ENCODE measurements at places on chromosomes 12 and 14.

- no peak for DNase-seq
These were observed 480 bp downstream of the PTPN6 start for GRCh38 chr12:6951551-6952120.

GRCh38 chr12:124442772-124443445 is 124.5 kb downstream of the NCOR2 start:
- no peak for DNase-seq

GRCh38 chr14:57848786-57849185 is 17.1 kb downstream of the SLC35F4 start:
- no peak for DNase-seq

DNA sequence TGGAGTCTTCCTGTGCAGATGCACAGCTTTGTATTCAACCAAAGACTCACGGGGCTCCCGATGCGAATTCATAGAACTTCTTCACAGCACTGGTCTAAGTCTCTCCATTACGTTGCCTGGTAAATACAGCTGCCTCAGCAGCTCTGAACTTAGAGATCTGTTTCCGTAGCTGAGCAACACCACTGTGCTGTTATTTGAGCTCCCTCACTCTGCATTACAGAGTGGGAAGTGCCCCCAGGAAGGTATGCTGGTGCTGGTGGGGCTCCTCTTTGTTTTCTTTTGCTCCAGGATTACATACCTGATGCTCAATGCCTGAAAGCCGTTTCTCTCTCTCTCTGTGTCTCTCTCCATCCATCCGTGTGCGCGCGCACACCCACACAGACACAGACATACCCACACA is 227.5 kb upstream of the RMST start:
- no peak for DNase-seq

DNA sequence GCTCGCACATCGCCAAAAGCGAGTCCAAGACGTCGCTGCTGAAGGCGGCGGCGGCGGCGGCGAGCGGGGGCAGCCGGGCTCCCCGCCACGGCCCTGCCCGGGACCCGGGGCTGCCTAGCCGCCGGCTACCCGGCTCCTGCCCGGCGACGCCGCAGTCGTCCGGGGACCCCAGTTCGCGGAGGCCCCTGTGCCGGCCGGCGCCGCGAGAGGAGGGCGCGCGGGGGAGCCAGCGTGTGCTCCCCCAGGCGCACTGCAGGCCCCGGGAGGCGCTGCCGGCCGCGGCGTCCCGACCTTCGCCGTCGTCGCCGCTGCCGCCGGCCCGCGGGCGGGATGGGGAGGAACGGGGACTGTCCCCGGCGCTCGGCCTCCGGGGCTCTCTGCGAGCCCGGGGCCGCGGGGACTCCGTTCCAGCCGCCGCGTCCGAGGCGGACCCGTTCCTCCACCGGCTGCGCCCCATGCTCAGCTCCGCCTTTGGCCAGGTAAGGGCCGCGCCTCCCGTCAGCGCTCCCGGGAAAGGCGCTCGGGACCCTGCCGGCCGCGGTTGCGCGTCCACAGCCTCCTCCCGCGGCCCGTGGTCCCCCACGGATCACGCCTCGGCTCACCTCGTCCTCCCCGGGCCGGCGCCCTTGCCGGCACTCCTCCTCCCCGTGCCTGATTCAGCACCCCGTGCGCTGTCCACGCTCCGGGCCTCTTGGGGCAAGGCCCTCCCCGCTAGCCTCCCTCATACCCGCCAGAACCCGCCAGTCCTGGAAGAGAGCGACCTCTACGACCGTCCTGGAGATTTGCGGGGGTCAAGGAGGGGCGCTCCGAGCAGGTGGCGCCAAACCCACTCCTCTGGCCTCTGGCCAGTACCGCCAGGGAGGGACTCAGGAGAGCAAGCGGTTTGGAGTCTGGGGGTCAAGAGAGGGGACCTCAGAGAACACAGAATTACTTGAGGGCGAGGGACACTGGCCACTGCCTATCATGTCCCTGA is 721 bp downstream of the CABP1 start:
- peak; percentile 20 for DNase-seq

- DNase-seq = no peak
These were observed 693 bp upstream of the RIMKLB start for GRCh38 chr12:8697120-8697475.

DNA sequence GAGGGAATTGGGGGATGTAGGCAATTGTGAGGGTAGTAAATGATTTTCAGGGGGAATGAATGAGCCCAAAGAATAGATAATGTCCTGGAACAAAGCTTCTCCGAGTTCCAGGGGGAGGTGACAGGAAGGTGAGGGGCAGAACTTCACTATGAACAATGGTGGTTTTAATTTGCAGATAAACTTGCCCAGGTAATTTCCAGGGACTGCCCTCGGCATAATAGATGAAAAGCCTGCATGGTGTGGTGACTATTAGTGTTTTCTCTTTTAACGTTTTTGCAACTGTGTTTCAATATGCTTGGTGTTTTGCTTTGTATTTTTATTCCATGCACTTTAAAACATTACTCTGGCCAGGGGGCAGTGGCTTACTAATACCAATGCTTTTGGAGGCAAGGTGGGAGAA is 325.2 kb upstream of the RGS6 start:
- DNase-seq = no peak

DNA sequence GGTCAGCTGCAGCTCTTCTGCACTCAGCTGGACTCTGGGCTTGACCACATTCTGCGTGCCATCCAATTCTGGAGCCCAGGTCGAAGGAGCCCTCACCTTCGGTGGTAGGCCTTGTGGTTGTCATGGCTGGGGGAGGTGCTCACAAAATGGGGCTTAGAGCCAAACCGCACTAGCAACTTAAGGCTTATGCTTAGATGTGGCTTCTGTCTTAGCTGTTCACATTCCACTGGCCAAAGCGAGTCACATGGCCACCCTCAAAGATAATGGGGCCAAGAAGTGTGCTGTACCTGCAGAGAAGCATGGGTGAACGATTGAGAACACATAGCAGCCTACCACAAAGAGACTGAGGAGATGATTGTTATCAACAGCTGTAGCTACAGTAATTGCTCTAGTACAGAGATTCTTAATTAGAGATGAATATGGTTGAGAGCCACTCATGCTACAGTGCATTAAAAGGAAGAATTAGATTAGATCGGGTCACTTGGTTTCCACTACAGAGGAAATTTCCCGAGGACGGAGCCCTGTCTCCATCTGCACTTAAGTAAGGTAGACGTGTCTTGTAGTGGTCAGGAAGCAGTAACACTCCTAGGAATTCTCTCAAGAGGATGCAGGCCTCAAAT is 334.6 kb upstream of the FKBP4 start:
- DNase-seq = no peak

DNA sequence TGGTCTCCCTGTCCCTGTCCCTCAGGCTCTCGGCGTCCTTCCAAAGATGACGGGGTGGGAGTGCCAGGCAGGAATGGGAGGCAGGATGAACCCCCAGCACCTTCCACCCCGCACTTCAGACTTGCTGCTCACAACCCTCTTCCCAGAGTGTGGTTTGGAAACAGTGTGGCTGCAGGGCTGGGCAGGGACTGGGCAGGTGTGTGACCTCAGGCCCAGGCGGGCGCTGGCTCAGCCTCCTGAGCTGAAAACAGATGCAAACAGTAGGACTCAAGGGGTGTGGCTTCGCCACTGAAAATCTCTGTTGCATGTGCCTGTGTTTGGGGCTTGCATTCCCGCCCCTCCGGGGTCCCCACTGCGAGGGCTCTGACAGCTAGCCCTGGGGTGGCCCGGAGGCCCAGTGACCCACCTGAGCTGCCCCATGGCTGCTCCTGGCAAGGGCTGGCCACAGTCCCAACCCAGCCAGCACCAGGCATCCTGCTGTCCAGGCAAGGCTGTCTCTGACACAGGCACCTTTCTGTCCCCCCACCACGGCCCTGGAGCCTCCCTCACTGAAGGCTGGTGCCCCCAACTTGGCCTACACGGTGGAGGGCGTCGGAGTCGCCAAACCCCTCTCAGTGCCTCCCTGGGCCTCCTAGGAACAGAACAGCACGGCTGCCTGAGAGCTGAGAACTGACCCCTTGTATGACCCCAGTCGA is 46.1 kb downstream of the BEGAIN start:
- DNase-seq = no peak

GRCh38 chr12:107488666-107489065 is 196.9 kb upstream of the PWP1 start:
- DNase-seq = no peak

DNA sequence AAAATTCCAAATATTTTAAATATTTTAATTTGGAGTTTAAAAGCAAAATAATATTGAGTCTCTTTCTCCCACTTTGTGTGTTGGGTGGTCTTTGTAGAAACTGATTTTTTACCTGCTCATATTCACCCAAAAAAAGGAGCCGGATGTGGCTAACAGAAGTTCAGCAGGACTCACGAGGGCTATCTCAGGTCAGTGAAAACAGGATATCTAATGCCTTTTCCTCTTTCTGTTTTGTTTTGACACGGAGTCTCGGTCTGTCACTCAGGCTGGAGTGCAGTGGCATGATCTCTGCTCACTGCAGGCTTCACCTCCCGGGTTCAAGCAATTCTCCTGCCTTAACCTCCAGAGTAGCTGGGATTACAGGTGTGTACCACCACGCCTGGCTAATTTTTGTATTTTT is 30.8 kb downstream of the COA8 start:
- DNase-seq = no peak

GRCh38 chr12:69578283-69578682 is 7.0 kb upstream of the CCT2 start:
- DNase-seq = no peak

- DNase-seq = no peak
These were observed 21.7 kb upstream of the PLBD1 start for GRCh38 chr12:14589169-14590004.

- DNase-seq = no peak
These were observed 26.5 kb downstream of the KRT80 start for GRCh38 chr12:52165096-52165855.

DNA sequence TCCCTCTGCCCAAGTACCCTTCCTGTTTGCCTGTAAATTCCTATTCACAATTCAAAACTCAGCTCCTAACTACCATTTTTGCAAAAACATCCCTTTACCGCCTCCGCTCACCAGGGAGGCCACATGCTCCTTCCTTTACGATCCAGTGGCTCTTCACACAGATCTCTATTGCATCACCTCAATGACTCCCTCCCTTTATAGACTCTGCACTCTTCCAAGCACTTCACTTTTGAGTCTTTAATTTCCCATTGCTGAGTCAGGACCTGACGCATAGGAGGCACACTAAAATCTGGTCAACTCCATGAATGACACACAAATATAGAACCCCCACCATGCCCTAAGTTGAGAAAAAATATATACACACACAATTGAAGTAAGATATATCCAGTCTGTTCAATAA is 45.9 kb downstream of the PPP1R13B start:
- DNase-seq = no peak

DNA sequence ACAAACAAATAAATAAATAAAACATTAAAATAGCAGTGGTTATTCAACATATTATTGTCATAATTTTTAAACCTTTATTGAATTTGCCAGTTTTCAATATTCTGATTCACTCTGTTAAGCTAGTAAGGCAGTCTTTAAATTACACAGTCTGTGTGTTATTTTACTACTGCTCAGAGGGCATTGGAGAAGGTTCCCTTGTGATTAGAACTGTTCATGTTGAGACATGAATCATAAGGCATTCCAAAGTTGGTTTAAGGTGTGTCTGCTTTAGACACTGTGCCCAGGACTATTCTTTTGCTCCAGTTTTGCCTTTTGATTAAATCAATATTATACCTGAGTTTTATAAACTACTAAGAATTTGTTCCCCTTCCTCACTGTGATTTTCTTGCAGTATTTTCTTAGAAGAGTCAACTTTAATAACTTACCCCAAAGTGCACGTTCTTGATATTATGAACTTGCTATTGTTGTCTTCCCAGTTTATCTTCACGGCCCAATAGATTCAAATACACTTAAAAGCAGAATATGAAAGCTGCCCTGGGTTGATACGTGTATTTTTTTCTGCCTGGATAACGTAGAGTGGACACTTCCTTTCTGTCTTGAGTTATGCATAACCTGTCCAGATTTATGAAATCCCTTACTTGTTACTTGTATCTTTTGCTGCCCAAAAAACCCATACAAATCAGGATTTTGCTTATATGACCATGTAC is 105.3 kb upstream of the BCAT1 start:
- no peak for DNase-seq

DNA sequence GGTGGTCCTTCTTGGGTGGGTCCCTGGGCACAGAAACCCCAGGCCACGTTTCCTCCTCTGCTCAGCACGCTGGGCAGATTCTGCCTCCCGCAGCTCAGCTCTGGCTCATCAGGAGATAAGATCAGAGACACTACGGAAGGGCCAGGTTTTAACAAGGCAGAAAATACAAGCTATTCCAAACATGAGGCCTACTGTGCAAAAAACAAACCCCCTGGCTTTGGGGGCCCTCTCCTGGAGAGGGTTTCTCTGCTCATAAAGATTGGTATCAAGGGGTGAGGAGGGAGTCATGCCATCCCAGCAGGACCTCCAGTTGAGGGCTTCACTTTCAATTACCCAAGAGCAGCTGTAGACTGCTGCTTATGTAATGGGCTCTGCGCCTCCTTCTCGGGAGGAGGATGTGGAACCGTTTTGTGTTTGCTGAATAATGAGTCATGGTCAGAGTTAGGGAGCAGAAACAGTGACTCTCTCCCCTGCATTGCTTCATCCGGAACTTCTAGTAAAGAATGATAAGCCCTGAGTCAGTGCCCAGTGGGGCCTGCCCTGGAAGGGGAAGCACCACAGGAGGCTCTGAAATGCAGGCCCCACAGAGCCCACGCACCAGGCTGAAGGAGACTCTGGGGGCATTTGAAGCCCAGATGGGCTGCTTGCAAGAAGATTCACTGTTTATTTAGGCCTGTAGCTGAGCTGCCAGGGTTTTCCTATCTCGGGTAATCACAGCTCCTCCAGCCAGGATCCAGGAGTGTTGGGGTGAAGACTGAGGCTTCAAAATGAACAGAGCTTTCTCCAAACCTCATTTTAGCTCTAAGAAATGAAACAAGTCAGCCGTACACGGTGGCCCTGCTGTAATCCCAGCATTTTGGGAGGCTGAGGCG is 79.3 kb downstream of the SSPN start:
- DNase-seq = no peak

DNA sequence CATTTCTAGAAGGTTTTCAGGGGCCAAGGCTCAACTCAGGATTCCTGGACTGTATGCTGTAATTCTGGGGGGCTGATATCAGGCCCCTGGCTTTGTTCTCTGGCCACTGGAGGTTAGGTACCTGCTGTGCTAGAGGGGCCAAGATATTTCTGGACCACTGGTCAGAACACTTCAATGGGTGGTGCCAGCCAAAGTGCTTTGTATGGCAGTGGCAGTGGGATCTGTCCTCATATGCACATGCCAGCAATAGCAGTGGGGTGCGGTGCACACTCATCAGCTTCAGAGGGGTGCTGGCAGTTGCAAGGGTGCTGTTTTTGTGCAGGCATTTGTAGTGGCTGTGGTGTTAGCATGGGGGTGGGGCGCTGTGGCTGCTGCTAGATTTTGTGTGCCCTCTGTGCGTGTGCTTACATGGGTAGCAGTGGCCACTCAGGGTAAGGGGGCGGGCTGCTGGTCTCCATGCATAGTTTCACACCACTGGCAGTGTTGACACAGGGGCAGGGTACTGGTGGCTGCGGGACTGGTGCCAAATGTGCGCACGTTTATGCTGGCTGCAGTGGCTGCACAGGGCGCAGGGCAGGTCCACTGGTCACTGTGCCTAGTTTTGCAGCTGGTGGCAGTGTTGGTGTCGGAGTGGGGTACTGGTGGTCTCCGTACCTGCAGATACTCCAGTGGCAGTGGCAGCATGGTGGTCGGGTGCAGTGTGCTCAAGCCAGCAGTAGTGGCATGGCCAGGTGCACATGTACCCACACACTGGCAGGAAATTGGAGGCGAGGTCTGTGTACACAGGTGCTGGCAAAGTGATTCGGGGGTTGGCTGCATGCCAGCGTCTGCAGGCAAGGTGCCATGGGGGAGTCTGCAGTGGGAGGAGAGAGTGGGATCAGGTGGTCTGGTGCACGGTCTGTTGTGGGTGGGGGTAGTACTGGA is 12.6 kb downstream of the NOPCHAP1 start:
- DNase-seq = no peak

Measured in activated CD8-positive, alpha-beta memory T cell treated with anti-CD3 and anti-CD28 coated beads for 4 hours (primary cell).